Large intestine (tissue), 12 donors: ENCODE measurements at places on chromosomes 4 and X. TPM values are rescaled to one million over a fixed set of nuclear protein-coding genes. Genes with fewer than 3 reads are reported as not detected.

DNA sequence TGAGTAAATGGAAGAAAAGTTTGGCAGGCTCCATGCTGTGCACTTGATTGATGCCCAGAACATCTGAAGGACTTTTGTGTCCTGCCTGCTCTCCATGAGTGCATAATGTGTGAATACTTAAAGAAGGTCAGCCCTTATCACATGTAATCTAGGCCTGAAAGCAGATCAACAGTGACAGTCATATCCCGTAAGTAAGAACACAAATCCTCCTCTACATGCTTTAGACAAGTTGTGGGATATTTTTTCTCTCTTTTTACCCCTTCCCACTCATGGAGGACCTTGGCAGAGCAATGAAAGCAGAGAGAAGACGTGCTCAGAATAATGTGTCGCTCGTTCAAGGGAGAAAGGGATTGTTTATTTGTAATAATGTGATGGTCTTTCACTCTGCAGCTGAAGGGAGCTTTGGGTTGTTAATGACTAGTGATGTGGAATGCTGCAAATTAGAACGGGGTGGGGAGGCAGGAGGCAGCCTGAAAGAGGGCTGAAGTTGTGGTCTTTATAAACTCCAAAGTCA, 286.6 kb downstream of the BMPR1B start:
- DNase-seq: no peak

DNA sequence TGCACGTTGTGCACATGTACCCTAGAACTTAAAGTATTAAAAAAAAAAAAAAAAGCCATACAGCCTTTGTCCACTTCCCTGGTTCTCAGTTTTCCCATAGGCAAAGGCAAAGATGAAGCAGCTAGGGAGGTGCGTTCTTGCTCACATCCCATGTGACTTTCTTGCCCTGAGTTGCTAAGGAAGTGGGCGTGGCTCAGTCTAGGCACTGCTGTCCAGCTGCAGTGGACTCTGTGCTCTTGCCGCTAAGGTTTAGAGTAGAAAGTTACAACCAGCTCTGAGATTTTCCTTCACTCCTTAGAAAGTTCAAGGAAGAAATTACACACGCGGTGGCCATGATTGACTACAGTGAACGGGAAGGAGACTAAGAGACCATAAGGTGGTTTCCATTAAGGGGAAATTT, 144.7 kb downstream of the NAA11 start:
- DNase-seq: peak; percentile 20

GRCh38 chrX:115311601-115312001, 22.1 kb downstream of the LUZP4 start:
- DNase-seq: peak; percentile 44

DNA sequence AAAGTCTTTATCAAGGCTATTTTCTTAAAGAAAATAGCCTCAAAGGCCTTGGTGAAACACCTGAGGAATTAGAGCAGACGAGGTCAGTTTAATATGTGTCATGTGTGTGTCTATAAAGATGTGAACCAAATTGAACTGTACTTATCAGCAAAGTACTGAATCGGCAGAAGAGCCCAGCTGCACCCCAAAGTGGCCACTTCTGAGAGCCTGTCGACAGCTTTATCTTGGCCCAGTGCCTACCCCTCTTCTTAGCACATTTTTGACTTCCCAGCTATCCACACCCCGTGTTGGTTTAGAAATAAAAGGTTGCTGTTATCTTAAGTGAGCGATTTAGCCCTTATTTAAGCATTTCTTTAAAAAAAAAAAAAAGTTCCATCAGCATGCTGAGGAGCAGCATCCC, 329.7 kb downstream of the FBXW7 start:
- DNase-seq: no peak

DNA sequence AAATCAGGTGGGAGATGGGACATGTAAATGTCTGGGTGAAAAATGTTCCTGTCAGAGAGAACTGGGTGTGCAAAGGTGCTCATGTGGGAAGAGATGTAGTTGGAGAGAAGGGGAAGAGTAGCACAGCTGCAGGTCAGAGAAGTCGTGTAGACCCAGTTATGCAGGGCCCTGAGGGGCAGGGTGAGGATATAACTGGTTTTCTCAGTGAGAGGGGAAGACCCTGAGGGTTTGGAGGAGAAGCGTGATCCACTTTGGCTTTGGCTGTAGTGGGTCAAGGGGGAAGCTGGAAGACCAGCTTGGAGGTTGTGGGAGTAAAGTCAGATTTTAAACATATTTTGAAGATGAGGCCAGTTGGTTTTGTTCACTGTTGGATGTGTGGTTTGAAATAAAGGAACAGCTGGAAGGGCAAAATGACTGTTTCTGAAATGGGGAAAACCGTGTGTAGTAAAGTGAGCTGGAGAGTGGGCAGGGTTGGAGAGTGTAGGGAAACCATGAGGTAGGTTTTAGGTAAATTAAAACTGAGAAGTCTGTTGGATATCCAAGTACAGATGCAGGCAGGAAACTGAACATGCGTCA, 44.2 kb downstream of the NAP1L5 start:
- no peak for DNase-seq

DNA sequence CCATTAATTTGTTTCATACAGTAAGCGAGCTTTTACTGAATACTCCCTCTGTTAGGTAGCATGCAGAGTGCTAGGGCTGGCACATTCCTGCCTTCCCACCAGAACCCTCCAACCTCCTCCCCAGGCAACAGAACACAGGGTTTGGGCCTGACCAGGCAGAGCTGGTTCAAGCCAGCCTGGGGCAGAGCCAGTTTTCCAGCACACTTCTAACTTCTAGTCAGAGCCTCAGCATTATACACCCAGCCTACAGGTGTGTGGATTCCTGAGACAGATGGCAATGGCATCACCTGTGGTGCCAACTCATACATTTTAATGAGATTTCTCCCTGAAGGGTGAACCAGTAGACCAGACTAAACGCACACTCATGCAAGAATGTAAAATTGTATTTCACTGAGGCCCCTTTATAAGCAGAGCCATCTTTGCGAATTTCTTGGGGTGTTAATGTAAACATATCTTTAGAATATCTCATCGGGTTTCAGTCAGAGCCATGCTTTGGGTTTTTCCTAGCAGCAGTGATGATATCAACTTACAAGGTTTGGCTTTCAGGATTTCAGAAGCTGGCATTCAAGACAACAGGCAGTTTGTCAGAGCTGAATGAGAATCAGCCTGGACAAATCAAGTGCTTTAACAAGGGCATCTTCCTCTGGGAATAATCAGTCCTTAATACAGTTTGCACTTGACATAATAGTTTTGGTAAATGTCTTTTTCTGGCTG, 92.0 kb downstream of the GATB start:
- no peak for DNase-seq

DNA sequence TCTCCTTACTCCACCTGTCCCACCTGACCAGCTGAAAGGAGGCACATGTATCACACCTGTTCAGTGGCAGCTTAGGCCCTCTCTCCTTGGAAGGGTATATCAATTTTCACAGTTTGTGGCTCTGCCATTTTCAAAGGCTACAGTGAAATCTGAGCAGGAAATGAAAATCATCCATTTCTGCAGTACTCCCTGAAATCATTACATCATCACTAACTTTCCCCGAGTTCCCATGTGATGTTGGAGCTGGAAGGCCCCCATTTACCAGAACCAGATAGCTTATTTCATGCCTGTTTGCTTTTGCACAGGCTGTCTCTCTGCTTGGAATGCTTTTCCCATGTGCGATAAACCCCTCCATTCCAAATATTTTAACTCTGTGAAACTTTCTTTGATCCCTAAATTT, 31.0 kb upstream of the STX18 start:
- no peak for DNase-seq

- no peak for DNase-seq
Measured at GRCh38 chr4:87322754-87323153, at the start of gene HSD17B13. Gene HSD17B13, minus strand, starts transcription at chr4:87322882. Its CDS starts 41 bp downstream, at chr4:87322841.

- DNase-seq: no peak
Measured at GRCh38 chr4:107740950-107741701, 21.1 kb upstream of the PAPSS1 start.

GRCh38 chr4:2416564-2417225, 1.8 kb downstream of the ZFYVE28 start:
- DNase-seq: peak; percentile 71

DNA sequence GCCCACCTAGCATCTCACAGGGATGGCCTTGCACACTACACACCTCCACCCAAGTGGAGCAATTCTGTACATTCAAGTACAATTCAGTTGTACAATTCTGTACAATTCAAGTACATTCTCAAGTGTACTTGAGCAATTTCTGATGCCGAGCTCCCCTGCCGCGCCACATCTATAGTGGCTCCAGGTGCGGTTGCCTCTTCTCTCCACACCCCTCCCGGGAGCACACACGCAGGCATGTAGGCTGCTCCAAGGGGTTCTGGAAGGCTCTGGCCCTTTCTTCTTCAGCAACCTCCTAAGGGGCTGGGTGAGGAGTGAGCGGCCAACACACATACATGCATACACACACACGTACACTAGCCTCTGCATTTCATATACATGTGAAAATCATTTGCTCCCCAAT, 18.9 kb upstream of the DUSP9 start:
- DNase-seq: no peak

GRCh38 chrX:150212672-150213480, 150.2 kb upstream of the MAMLD1 start:
- no peak for DNase-seq

DNA sequence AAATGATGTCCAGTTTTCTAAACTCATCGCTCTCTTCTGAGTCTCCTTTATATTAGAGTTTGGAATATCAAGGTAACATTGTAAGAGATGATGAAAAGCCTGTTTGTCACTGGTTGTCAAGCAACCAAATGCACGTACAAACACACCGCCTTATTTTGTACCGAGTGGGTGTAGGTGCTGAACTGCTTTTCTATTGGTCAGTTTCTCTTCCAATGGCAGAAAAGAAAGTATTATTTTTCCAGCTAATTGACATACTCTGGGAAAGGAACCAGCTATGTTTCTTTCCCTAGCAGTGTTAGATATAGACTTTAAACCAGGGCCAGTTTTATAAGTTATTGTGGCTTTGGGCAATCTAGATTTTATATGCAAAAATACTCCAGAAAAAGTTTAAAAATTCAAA, 6.6 kb upstream of the PPM1K start:
- no peak for DNase-seq

DNA sequence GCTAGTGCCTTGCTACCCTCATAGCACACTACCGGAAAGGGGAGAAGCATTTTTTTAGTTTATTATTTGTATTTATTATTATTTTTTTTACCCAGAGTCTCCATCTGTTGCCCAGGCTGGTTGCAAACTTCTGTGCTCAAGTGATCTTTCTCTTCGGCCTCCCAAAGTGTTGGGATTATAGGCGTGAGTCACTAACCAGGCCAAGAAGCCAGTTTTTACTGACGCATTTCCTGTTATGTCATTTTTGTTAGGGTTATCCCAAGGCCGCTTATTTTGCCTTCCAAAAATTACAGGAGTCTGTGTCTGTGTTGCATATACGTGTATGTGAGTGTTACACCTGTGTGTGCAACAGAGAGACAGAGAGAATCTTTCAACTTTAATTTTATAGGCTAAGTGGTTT, 404.5 kb downstream of the GBA3 start:
- no peak for DNase-seq

GRCh38 chr4:41746025-41746439, 2.5 kb downstream of the PHOX2B start:
- no peak for DNase-seq

DNA sequence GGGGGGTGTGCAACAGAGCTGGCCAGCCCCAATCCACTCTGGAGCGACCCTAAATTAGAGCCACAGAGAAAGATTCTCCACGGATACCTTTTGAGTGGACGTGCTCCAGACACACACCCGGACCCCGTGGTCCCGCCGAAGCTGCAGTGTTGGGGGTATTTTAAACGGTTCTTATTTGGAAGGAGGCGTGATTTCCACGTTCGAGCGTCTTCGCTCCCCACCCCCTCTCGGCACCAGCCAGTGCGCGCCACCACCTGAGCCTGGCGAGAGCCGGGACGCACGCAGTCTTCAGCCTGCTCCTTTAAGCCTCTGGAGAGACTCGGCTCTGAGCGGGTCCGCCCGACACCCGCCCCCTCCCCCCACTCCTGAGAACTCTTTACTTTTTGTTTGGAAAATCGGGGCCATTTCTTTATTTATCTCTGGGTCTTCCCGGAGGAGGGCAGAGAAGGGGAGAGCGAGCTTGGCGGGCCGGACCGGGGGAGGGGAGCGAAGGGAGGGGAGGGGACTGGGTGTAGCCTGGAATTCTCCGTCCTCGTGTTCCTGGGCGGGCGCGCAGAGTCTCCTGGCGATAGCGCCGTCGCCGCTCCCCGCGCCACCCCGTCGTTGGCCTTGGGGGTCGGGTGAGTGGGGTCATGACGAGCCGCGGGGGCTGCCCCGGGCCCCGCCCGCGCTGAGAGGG, 668 bp upstream of the PTCHD1 start:
- no peak for DNase-seq

DNA sequence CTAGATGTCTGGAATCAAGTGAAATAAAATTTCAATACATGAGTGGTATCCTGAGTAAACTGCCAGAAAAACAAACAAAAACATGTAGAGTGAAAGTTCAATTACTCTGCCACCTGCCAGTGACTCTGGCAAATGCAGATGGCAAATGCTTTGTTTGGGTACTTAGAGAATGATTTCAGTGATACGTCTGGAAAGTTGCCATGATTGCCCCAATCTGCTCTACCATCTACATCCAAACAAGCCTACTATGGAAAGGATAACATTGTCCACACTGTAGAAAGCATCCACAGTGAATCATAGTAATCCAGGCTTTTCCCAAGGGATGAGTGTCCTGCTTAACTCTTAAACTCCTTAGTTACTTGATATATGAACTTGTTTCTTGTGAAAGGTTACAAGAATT, 3.4 kb downstream of the SPATA4 start:
- no peak for DNase-seq

- no peak for DNase-seq
Measured at GRCh38 chr4:48133669-48134068, 381 bp downstream of the TXK start.

DNA sequence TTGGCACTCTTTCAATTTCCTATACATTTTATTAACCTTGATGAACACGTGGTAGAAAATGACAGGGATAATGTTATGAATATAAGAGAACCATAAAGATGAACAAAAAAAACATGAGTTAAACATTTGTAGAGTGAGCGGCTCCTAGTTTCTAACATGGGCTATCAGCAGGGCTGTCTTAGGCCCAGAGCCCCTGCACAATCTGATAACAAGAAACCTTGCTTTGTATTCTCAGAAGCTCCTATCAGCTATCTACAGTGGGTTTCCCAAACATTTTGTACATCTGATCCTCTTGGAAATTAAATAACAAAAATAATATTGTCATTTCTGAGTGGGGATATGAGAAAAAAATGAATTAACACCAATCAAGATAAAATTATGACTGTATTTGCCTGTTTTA, 10.6 kb upstream of the RBPJ start:
- DNase-seq: no peak

GRCh38 chr4:76377911-76378310, 43.0 kb downstream of the CCDC158 start:
- peak; percentile 60 for DNase-seq

The COX7B2 gene
- polyA plus RNA-seq: not detected

The DCHS2 gene
- polyA plus RNA-seq: 1.2 TPM

The MND1 gene
- 6.8 TPM for polyA plus RNA-seq

The MGAT4D gene
- polyA plus RNA-seq: not detected

The TRO gene
- polyA plus RNA-seq: 33.0 TPM

The OTUD6A gene
- not detected for polyA plus RNA-seq

The OTC gene
- 74.5 TPM for polyA plus RNA-seq

The MYOZ2 gene
- 0.63 TPM for polyA plus RNA-seq

The MAOA gene
- polyA plus RNA-seq: 94.7 TPM

The TIMM8A gene
- polyA plus RNA-seq: 21.5 TPM

The MAML3 gene
- 10.6 TPM for polyA plus RNA-seq

The KLHL4 gene
- polyA plus RNA-seq: 4.1 TPM

The SCARB2 gene
- polyA plus RNA-seq: 217 TPM
